ENCODE measurements at places on chromosomes 4 and X.
A peak's percentile ranks its signal among the peaks of the same experiment; 100 is the strongest.

GRCh38 chr4:37652747-37653527, 33.2 kb downstream of the RELL1 start:
- peaks cover 14% of the 10 kb centered on the region for H3K4me1 ChIP-seq
- no peak for DNase-seq
- no peaks in the 10 kb centered on the region for H3K27me3 ChIP-seq
- peak overlapping the region; percentile 56 for H3K27ac ChIP-seq
- no peak overlapping the region for H3K4me3 ChIP-seq

DNA sequence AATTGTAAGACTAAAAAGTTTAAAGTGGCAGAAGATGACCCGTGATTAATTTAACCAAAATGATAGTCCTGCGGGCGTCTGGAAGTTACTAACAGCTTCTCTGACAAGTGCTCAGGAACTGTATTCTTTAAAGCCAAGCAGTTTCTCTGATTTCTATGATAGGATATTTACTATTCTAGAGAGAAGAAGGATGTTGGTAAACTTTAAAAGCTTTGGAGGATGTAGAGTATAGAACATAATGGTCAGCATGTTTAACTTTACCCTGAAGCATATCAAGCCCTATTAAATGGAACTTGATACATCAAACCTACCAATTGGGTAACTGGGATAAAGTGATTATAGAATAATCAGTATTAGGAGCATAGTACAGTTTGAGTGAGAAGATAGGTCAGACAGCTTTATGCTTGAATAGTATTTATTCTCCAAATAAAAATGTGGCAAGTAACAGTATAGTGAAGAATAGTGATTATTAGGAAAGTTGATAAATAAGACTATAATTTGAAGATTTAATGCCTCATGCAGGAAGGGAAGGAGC, 1.8 kb downstream of the STIM2 start:
- H3K4me1 ChIP-seq = peaks cover 59% of the 10 kb centered on the region
- DNase-seq = no peak
- no peaks in the 10 kb centered on the region for H3K27me3 ChIP-seq
- H3K36me3 ChIP-seq = peaks cover 11% of the 10 kb centered on the region
- peak overlapping the region; percentile 99 for H3K4me3 ChIP-seq

GRCh38 chr4:110610620-110610939, 12.3 kb downstream of the PITX2 start:
- no peak overlapping the region for H3K4me3 ChIP-seq
- H3K4me1 ChIP-seq = peaks cover 4% of the 10 kb centered on the region
- H3K36me3 ChIP-seq = peaks cover 4% of the 10 kb centered on the region
- H3K27ac ChIP-seq = no peak overlapping the region
- no peak for DNase-seq

- DNase-seq = no peak
- H3K27me3 ChIP-seq = no peaks in the 10 kb centered on the region
- H3K36me3 ChIP-seq = no peaks in the 10 kb centered on the region
Measured at GRCh38 chr4:74967324-74967723, 34.4 kb downstream of the PARM1 start.

- no peak for DNase-seq
- no peaks in the 10 kb centered on the region for H3K36me3 ChIP-seq
- no peak overlapping the region for H3K27ac ChIP-seq
- no peaks in the 10 kb centered on the region for H3K27me3 ChIP-seq
- H3K4me1 ChIP-seq = peaks cover 6% of the 10 kb centered on the region
Measured at GRCh38 chrX:19907794-19908193, 20.4 kb upstream of the SH3KBP1 start.

DNA sequence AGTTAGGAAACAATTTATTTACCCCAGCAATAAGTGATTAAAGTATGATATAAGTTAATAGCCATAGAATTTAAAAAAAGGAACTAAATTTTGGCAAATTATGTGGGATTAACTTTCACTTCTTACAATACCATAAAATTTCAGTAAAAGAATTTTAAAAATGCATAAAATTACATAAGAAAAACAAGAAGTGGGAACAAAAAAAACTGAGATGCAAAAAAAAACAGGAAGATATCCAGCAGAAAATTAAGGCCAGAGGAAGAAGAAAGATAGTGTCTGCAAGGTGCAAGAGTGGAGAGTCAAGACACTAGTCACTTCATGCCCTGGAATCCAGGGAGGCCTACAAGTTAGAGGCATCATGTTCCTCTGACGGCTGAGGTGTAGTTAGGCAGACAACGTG, 184.2 kb downstream of the GASK1B start:
- no peak overlapping the region for H3K27ac ChIP-seq
- no peaks in the 10 kb centered on the region for H3K36me3 ChIP-seq
- H3K27me3 ChIP-seq = peaks cover 12% of the 10 kb centered on the region

DNA sequence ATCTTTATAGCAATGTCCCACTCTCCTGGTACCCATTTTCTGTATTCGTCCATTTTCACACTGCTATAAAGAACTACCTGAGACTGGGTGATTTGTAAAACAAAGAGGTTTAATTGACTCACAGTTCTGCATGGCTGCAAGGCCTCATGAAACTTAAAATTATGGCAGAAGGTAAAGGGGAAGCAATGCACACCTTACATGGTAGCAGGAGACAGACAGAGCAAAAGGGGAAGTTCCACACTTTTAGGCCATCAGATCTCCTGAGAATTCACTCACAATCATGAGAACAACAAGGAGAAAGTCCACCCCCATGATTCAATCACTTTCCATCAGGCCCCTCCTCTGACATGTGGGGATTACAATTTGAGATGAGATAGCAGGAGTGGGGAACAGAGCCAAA, 49.7 kb downstream of the TMLHE start:
- H3K27me3 ChIP-seq = no peaks in the 10 kb centered on the region
- H3K36me3 ChIP-seq = no peaks in the 10 kb centered on the region
- DNase-seq = no peak
- no peak overlapping the region for H3K4me3 ChIP-seq
- H3K27ac ChIP-seq = no peak overlapping the region

- H3K27ac ChIP-seq = no peak overlapping the region
- H3K4me1 ChIP-seq = peaks cover 14% of the 10 kb centered on the region
- H3K36me3 ChIP-seq = no peaks in the 10 kb centered on the region
- peak overlapping the region; percentile 80 for H3K4me3 ChIP-seq
- peaks cover 35% of the 10 kb centered on the region for H3K27me3 ChIP-seq
- DNase-seq = no peak
Measured at GRCh38 chrX:125203737-125204578, 115.7 kb upstream of the TEX13C start.

DNA sequence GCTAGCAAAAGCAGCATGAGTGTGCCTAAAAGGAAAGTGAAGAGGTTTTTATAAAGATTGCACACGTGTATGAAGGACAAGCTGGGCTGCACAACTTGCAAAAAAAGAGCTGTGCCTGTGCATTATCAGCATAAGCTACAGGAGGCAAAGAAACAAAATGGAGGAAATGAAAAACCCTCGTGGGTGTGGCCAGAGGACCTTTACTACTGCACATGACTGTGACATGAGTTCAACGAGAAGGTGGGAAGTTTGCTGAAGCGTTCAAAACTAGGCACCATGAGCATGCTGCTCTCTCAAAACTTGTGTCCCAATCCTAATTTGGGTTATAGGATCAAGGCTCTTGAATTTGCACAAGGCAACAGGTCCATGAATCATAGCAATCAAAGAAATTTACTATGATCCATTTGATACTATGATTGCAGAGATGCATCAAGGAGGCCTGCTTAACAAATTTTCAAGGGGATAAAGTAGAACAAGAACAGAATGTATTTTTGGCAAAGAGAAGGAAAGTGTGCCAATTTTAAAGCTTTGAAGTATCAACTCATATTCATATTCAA, 38.1 kb upstream of the CXorf38 start:
- peaks cover 7% of the 10 kb centered on the region for H3K4me1 ChIP-seq
- no peak overlapping the region for H3K4me3 ChIP-seq
- no peak for DNase-seq
- no peaks in the 10 kb centered on the region for H3K27me3 ChIP-seq

DNA sequence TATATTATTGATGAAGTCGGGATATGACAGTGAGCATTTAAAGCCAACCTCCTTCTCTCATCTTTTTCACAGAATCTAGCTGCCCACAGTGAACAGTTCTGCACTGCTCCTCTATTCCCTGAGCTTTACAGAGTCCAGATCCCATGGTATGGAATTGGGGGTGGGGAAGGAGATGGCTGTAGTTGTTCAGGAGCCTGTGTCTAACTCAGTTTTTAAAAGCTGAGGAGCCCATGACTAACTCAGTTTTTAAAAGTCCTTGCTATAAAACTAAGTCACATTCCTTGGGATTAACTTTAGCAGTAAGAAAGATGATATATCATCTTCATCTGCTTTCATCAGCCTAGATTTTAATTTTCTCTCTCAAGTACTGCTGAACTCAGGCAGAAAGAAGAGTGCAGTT, 96.4 kb upstream of the STIM2 start:
- no peak for DNase-seq
- H3K27ac ChIP-seq = no peak overlapping the region
- H3K27me3 ChIP-seq = no peaks in the 10 kb centered on the region
- no peaks in the 10 kb centered on the region for H3K4me1 ChIP-seq
- peaks cover 9% of the 10 kb centered on the region for H3K36me3 ChIP-seq
- H3K4me3 ChIP-seq = no peak overlapping the region

- no peaks in the 10 kb centered on the region for H3K4me1 ChIP-seq
- no peak overlapping the region for H3K4me3 ChIP-seq
- no peaks in the 10 kb centered on the region for H3K36me3 ChIP-seq
Measured at GRCh38 chrX:122565952-122566351, 618.1 kb upstream of the GRIA3 start.

- no peak for DNase-seq
Measured at GRCh38 chr4:111807576-111807975, 337.7 kb upstream of the FAM241A start.

DNA sequence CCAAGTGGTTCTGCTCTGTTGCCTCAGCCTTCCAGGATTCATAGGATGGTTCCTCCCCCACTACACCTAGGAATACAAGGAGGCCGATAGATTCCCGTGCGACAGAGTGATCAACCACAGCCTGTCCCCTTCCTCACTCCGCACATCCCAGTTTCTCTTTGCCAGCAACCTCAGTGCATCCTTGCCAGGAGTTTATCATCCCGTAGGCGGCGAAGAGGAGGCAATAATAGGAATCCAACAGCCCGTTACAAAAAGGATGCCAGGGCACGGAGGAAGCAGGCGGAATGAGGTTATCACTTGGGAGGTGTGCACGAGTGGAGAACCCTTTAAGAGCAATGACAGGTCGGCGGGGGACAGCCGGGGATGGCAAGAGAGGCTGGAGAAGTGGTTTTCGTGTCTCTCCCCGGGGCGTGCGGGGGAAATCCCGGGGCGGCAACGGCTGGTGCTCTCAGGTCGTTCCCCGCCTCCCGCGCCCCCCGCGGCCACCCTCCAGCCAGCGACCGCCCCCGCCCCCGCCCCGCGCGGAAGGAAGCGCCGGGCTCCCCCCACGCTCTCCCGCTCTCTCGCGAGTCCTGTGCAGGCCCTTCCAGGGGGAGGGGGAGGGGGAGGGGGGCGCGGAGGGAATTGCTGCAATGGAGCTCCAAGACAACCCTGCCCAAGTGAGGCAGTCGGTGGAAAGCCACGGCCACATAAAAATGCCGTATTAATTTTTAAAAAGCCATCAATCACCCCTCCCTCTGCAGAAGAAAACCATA, 1.6 kb downstream of the PPP3CA start:
- DNase-seq = peak; percentile 74
- peaks cover 6% of the 10 kb centered on the region for H3K36me3 ChIP-seq
- H3K27me3 ChIP-seq = no peaks in the 10 kb centered on the region
- peaks cover 37% of the 10 kb centered on the region for H3K4me1 ChIP-seq
- H3K4me3 ChIP-seq = peak overlapping the region; percentile 97

GRCh38 chr4:83959160-83959559, 423.3 kb downstream of the GPAT3 start:
- no peak overlapping the region for H3K4me3 ChIP-seq
- H3K36me3 ChIP-seq = no peaks in the 10 kb centered on the region
- no peaks in the 10 kb centered on the region for H3K4me1 ChIP-seq
- H3K27ac ChIP-seq = no peak overlapping the region
- no peak for DNase-seq

GRCh38 chrX:110491846-110492620, 133.4 kb downstream of the RTL9 start:
- no peak for DNase-seq
- no peak overlapping the region for H3K27ac ChIP-seq

DNA sequence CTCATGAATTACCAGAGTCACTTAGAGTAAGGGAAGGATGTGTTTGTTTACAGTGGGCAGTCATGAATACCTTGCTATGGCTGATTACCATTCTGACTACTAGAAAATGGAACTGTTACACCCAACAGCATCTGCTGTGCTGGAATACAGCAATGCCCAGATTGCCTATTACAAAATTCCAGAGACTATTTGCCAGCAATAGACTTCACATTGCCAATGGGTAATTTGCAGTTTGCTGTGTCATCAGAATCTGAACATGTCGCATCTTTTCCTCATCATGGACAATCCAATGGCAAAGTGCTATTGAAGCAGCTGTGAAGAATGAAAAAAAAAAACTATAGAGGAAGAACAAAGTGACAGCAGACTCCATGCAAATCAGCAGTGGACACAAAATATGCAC, 356.6 kb downstream of the CXXC4 start:
- H3K36me3 ChIP-seq = no peaks in the 10 kb centered on the region
- no peaks in the 10 kb centered on the region for H3K27me3 ChIP-seq
- H3K4me1 ChIP-seq = peaks cover 2% of the 10 kb centered on the region

DNA sequence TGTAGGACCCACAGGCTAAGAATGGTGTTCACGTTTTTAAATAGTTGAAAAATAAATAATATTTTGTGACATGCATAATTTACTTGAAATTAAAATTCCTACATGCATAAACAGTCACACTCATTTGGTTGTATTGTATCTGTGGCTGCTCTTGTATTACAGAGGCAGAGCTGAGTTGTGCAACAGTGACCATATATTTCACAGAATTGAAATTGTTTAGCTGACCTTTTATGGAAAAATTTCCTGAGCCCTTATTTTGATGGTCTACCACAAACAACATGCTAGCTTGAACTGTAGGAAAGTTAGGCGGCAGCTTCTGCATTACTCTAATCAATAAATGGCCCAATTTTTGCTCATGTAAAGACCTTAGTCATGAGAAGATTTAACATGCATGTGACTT, 633.4 kb upstream of the AADAT start:
- no peaks in the 10 kb centered on the region for H3K27me3 ChIP-seq
- no peak for DNase-seq
- no peak overlapping the region for H3K27ac ChIP-seq
- no peak overlapping the region for H3K4me3 ChIP-seq
- H3K4me1 ChIP-seq = no peaks in the 10 kb centered on the region

GRCh38 chrX:121763671-121764070, 716.3 kb downstream of the GLUD2 start:
- no peaks in the 10 kb centered on the region for H3K4me1 ChIP-seq
- H3K4me3 ChIP-seq = no peak overlapping the region

- H3K36me3 ChIP-seq = no peaks in the 10 kb centered on the region
- H3K27me3 ChIP-seq = peaks cover 23% of the 10 kb centered on the region
- H3K4me3 ChIP-seq = no peak overlapping the region
Measured at GRCh38 chr4:68250151-68250930, 4.8 kb upstream of the TMPRSS11B start.

- no peaks in the 10 kb centered on the region for H3K4me1 ChIP-seq
- peaks cover 4% of the 10 kb centered on the region for H3K27me3 ChIP-seq
- DNase-seq = no peak
- no peak overlapping the region for H3K4me3 ChIP-seq
- no peak overlapping the region for H3K27ac ChIP-seq
Measured at GRCh38 chr4:185878633-185879032, 66.6 kb upstream of the SORBS2 start.
